ENCODE measurements at places on chromosomes 4 and X. TPM values are rescaled to one million over a fixed set of nuclear protein-coding genes. Genes with fewer than 3 reads are reported as not detected.

Gene AFM
- not detected for total RNA-seq

Gene PLXNB3
- 3.5 TPM for total RNA-seq

Gene FDCSP
- not detected for total RNA-seq

Gene GPAT3
- total RNA-seq, result 15.1 TPM

Gene NAT8L
- total RNA-seq, result under 0.01 TPM

Gene TIMP1
- total RNA-seq, result 331 TPM

Gene ELMOD2
- total RNA-seq, result 32.5 TPM

Gene CUL4B
- total RNA-seq, result 75.4 TPM

Gene MAGEE2
- not detected for total RNA-seq

Gene FREM3
- not detected for total RNA-seq

Gene GABRG1
- total RNA-seq, result not detected

Gene XK
- 0.86 TPM for total RNA-seq

Gene FGFBP2
- not detected for total RNA-seq

Gene TSPAN7
- not detected for total RNA-seq

GRCh38 chr4:69717778-69718177 lies 42.6 kb downstream of the SULT1B1 start:
- DNase-seq, result no peak

- DNase-seq, result no peak
Measured at GRCh38 chrX:25002661-25003020, 13.1 kb downstream of the ARX start.

- peak; percentile 68 for DNase-seq
Measured at GRCh38 chrX:97402333-97402732, 518.6 kb downstream of the RPA4 start.

- no peak for DNase-seq
Measured at GRCh38 chr4:76654084-76654483, 219.1 kb downstream of the SHROOM3 start.

- DNase-seq, result no peak
Measured at GRCh38 chr4:7212101-7212674, 19.9 kb downstream of the SORCS2 start.

- no peak for DNase-seq
Measured at GRCh38 chr4:94924566-94924965, 166.8 kb downstream of the BMPR1B start.

GRCh38 chr4:175325230-175325629 lies 407.1 kb downstream of the ADAM29 start:
- no peak for DNase-seq

DNA sequence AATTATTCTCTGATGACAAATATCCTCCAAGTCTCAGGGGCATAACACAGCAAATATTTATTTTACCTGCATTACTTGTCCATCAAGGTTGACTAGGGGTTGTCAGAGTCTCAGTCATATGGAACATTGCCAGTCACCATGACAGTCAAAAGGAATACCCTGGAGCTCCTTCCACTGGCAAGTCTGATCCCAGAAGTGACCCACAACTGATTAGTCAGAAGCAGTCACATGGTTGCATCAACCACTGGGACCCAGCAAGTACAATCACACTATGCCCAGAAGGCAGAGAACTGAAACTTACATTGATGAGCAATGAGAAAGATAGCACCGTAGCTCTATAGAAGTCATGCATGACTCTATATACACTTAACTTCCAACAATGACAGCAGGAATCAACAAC lies 41.9 kb upstream of the SOD3 start:
- no peak for DNase-seq

DNA sequence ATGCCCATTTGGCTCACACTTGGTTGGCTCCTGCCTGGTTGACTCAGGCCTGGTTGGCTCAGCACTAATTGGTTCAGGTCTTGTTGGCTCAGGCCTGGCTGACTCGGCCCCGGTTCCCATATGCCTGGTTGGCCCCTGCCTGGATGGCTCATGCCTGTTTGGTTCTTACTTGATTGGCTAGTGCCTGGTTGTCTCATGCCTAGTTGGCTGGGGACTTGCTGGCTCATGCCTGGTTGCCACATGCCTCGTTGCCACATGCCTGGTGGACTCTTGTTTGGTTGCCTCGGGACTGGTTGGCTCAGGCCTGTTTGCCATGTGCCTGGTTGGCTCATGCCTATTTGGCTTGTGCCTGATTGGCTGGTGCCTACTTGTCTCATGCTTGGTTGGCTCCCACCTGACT lies 103.7 kb downstream of the APOOL start:
- no peak for DNase-seq

- peak; percentile 42 for DNase-seq
Measured at GRCh38 chr4:100984901-100985300, 362.4 kb downstream of the PPP3CA start.

DNA sequence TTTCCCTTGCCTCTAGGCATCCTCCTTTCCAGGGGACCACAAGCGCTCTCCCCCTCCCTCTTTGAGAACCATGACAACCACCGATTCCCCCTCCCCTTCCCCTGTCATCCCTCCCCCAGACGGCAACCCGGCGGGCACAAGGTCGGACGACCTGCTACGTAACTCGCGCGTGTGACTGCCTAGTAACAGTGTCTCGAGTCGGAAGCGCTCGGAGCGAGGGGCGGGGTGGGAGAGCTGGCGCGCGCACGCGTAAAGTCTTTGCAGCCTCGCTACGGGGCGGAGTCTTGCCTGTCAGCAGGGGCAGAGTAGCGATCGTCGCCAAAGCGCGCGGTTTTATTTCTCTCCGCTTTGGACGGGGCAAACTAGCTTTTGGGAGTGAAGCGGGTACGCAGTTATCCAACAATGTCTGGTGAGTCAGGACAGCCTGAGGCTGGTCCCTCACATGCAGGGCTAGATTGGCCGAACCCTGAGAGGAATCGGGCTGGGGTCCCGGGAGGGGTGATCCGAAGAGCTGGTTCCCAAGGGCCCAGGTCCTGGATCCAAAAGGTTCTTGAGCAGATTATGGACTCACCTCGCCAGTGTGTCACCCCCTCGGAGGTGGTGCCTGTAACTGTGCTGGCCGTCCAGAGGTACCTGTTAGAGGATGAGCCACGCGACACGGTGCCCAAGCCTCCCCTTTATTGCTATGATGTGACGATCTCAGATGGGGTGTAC lies at the start of gene RADX:
RADX (plus strand) TSS at position 300 of the 714 bp plus-strand sequence; CDS start at position 403, 103 bp downstream.
- peak; percentile 57 for DNase-seq

GRCh38 chr4:94588896-94589693 lies 137.4 kb downstream of the PDLIM5 start:
- peak; percentile 55 for DNase-seq

DNA sequence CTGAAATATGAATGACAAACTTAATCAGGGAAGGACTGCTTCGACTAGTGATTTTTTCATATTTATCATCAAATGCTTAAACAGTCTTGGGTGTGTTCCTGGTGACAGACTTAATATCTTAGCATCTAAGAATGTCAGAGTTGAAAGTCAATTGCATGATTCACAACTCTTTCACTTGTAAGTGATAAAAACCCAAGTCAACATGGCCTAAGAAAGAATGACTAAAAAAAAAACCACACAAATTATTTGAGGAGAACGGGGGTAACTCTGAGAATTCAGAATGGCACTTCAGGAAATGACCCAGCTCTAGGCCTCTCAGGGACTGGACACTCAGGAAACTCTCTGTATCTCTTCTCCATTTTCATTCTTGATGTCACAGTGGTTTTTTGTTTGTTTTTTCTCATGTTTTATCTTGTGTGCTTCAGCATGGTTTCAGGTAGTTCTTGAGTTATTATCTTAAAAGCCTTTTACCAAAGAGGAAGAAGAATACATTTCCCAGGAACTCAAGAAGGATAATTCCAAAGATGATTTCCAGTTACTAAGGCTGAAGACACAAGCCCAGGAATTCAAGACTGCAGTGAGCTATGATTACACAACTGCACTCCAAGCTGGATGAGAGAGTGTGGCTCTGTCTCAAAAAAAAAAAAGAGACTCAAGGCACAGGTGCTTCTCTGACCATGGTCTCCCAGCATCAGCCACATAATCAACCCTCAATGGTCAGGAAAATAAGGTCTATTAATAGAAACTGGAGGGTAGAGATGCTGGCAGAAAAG lies 1697.8 kb upstream of the IGFBP7 start:
- no peak for DNase-seq

- DNase-seq, result no peak
Measured at GRCh38 chr4:138338840-138339239, 96.7 kb upstream of the SLC7A11 start.

- no peak for DNase-seq
Measured at GRCh38 chr4:57086031-57086723, 24.0 kb downstream of the IGFBP7 start.

- DNase-seq, result no peak
Measured at GRCh38 chr4:71860643-71861042, 76.8 kb upstream of the GC start.

- no peak for DNase-seq
Measured at GRCh38 chr4:98744372-98745150, 86.2 kb upstream of the TSPAN5 start.

DNA sequence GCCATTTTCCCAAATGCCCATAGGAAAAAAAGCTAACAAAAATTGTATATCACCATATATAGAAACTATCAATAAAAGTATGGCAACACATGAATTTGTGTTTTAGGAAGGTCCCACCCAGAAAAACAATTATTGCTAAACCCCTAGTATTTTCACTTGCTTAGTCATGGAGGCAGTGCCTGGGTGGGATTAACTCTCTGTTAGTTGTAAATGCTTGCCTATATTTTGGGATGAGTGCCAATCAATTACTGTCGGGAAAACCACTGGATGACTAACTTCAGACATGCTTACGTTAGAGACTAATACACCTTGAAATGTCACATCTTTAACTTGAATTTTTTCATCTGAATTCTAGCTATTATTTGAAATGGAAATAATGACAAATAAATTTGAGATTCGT lies 33.9 kb downstream of the TMPRSS11A start:
- DNase-seq, result peak; percentile 19

DNA sequence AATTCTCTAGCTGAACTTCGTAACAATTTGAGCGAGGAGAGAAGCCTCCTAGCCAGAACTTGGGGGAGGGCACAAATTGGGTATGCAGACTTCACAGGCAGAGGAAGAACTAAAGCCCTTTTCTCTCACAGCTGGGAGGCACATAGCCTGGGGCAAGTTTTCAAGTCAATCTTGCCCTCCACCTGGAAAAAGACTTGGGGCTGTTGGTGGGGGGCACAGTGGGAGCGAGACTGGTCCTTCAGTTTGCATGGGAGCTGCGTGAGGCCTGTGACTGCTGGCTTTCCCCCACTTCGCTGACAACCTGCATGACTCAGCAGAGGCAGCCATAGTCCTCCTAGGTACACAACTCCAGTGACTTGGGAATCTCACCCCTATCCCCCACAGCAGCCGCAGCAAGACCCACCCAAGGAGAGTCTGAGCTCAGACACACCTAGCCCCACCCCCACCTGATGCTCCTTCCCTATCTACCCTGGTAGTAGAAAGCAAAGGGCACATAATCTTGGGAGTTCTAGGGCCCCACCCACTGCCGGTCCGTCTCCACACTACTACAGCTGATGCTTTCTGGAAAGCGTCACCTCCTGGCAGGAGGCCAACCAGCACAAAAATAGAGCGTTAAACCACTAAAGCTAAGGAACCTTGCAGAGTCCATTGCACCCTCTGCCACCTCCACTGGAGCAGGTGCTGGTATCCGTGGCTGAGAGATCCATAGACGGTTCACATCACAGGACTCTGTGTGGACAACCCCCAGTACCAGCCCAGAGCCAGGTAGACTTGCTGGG lies 160.8 kb downstream of the CBLL2 start:
- no peak for DNase-seq

DNA sequence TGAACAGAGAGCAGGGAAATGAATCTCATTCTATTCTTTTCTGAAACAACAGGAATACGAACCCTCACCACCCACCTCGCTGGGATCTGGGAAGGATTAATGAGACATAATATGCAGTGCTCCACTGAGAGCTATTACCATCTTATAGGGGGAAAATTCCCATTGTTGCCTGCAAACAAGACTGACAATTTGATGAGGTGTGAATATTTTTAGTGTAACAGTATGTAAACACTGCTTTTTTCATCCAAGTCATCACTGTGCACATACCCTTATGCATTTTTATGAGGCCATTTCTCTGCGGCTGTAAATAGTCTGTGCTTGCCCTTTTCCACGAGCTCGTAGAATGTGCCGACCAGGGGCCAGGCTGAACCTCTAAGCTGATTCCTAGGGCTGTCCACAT lies 285.6 kb upstream of the CPEB2 start:
- no peak for DNase-seq

- no peak for DNase-seq
Measured at GRCh38 chrX:132862562-132862961, 95.9 kb downstream of the HS6ST2 start.

GRCh38 chr4:133452678-133453077 lies 303.6 kb downstream of the PCDH10 start:
- no peak for DNase-seq

- no peak for DNase-seq
Measured at GRCh38 chrX:68880846-68881552, 52.2 kb downstream of the EFNB1 start.

DNA sequence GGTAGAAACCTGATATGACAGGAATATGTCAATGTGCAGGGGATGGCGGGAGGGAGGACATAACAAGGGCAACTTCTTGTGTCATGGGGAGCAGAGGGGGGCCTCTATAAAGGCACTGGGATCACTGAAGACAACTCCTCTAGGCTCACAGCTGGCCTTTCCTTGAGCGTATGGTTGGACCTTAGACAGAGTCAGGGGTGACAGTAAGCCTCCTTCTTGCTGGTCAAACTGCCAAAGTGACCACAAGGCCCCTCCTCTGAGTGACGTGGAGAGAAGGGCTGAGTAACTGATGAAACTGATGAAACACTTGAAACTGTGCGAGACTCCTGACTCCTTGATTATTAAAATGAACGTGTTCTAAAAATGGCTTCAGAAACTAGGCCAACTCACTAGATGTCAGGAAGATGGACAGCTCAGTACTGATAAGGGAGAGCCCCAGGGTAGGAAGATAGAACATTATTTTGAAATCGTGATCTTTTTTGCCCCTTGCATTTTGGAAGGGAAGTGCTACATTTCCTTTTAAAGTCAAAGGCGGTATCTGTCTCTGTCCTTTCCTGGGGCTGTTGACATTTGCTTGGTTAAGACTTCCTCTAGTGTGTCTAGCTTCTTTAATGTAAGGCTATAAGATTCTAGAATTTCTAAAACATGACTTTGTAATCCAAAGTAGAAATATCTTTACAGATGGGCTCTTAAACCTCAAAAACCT lies 1.6 kb downstream of the RAB33A start:
- peak; percentile 90 for DNase-seq

- no peak for DNase-seq
Measured at GRCh38 chr4:185374027-185374426, 21.7 kb downstream of the LRP2BP start.

GRCh38 chr4:184310171-184310567 lies 92.5 kb upstream of the ENPP6 start:
- DNase-seq, result peak; percentile 17
